HS-27A (cell line): ENCODE measurements at places on chromosomes 13 and 19.

DNA sequence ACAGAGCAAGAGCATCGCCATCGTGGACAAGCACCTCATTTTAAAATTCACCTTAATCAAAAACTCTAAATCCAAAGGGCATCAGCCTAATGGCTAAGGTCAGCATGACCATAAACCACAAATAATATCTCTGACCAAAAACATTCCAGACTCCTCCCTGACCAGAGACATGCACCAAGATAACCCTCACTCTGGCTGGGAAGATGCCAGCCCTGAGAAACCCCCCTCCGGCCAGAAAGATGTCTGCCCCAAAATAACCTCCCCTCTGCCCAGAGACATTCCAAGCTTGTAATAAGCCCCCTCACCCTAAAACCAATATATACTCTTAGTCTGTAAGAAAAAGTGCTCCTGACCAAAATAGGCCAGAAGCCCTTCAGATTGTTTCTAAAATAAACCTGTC lies 61.7 kb downstream of the ZNF44 start:
- DNase-seq = no peak

GRCh38 chr13:112802802-112803195 lies 113.0 kb downstream of the ATP11A start:
- no peak for DNase-seq

GRCh38 chr19:40262422-40262821 lies 22.7 kb downstream of the AKT2 start:
- no peak for DNase-seq

- no peak for DNase-seq
Observed at GRCh38 chr13:110328573-110328972, 21.5 kb downstream of the COL4A2 start.

DNA sequence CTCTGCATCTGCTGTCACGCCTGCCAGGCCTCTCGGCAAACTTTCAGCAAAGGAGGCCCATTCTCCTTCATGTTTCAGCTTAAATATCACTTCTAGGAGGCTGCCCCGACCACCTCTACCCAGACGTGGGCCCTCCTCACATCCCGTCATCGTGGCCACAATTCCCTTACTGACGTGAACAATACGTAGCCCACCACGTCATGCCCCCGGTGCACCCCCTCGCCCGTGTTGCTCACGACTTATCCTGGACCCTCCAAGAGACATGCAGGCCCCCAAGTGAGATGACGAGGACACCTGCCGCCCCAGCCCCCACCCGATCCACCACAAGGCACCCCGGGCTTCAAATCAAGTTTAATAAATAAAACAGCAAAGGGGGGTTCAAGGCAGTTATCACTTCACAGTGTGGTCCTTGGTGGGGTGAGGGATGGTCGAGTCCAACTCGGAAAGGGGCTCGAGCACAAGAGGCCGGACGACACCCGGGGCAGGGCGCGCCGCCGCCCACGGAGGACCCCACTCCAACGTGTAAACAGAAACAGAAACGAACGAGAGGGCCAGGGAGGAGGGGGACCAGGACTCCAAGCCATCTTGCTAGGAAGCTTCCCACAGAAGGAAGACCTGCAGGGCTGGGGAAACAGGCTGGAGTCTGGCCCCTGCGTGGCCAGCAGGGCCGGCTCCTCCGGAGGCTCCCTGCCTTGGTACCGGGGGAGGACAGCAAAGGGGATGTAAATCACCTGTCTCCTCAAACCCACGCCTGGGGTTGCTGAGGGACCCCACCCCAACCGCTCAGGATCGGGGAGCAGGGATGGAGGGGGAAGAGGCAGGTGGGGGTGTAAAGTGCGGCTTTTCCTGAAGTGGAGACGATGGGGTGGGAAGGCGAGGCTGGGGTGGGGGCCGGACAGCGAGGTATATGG lies 14.3 kb upstream of the PLPP2 start:
- DNase-seq = no peak

DNA sequence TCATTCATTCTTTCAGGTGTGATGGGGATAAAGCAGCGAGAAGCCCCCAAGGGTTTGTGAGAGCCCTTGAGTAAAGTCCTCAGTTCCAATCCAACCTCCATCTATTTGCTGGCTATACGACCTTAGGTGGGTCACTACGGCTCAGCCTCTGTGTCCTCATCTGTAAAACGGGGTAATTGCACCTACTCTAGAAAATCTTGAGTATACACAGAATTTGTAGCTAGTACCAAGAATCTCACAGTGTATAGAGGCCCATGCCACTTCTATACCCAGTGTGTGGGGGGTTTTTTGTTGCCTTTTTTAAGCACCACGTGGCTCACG lies 406 bp upstream of the DNMT1 start:
- DNase-seq = no peak

DNA sequence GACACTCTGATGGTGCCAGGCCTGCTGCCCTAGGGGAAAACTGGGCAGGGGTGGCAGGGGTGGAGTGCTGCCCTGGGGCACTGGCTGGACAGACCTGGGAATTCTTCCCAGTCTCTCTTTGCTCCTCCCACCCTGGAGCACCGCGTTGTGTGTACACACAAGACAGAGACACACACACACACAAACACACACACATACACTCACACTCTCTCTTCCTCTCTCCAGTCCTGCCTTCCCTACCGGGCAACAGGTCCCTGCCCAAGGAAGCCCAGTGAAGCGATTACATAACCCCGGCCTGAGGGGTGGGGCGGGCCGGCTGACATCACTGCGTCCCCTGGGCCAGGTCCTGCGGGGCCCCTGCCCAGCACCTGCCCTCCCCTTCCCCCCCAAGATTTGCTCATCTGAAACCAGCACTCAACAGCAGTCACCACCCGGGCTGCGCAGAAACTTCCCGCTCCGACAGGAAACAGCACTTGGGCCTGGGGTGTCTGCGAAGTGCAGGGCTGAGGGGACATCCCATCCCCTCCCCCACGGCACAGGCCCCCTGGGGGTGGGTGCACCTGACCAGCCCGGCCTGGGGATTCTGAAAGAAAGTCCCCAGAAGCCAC lies 1.2 kb downstream of the MKNK2 start:
- DNase-seq = no peak

- DNase-seq = no peak
Observed at GRCh38 chr13:91014696-91015095, 332.8 kb upstream of the MIR17HG start.

DNA sequence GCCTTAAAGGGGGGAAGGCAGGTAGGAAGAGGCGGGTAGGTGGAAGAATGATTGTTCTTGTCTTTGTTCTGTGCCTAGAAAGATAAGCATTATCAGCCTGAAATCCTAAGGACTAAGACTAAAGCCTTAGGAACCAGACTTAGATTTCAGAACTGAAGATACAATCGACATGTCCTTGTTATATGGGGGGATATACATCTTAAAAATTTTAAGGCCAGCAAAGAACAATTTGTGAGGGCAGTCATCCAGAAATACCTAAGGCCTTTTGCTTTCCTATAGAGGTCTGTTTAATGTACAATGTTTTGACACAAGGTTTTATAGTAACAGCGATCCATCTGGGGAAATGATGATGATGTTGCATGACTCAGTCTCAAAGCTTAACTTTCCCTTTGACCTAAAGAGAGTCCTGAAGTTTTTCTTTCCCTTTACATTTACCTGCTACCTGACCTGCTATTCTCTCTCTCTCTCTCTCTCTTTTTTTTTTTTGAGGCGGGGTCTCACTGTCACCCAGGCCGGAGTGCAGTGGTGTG lies 20.2 kb upstream of the CEACAM6 start:
- DNase-seq = no peak

GRCh38 chr19:7911508-7912143 lies 3.0 kb upstream of the TGFBR3L start:
- DNase-seq = no peak

- DNase-seq = no peak
Observed at GRCh38 chr19:6616011-6616410, 25.1 kb upstream of the CD70 start.

DNA sequence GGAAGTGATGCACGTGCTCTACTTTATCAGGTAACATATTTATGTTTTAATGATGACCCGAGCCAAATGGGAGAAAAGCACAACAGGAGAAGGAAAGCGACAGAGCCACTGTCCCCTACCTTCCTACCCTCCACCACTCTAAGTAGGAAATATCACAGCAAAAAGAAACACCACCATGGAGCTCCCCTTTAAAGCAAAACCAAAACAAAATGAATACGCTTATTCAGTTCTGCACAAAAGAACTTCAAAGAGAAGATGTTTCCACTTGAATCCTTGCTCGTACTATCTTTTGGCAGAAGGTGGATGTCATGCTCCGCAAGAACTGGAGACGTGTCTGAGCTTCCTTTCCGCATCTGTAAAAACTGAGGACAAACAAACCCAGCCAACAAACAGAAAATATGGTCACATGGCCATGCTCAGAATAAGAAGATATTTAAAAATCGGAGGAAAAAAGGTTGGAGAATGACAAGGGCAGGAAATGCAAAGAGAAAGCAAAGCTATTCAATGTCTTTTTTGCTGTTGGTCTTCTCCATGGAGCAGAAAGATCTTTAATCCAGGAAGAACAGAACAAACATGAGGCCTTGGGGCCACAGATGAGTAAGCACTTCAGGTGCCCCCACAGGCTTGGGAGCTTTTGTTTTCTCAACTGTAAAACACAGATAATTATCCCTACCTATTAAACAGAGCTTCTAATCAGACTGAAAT lies 19.5 kb downstream of the N4BP2L1 start:
- no peak for DNase-seq

- DNase-seq = no peak
Observed at GRCh38 chr13:52374873-52375411, 31.0 kb downstream of the THSD1 start.

- DNase-seq = no peak
Observed at GRCh38 chr13:105541565-105541964, 993.9 kb downstream of the EFNB2 start.

GRCh38 chr13:30610311-30610710 lies 7.4 kb upstream of the USPL1 start:
- DNase-seq = no peak

GRCh38 chr19:32403291-32403995 lies 2.1 kb upstream of the DPY19L3 start:
- DNase-seq = no peak

DNA sequence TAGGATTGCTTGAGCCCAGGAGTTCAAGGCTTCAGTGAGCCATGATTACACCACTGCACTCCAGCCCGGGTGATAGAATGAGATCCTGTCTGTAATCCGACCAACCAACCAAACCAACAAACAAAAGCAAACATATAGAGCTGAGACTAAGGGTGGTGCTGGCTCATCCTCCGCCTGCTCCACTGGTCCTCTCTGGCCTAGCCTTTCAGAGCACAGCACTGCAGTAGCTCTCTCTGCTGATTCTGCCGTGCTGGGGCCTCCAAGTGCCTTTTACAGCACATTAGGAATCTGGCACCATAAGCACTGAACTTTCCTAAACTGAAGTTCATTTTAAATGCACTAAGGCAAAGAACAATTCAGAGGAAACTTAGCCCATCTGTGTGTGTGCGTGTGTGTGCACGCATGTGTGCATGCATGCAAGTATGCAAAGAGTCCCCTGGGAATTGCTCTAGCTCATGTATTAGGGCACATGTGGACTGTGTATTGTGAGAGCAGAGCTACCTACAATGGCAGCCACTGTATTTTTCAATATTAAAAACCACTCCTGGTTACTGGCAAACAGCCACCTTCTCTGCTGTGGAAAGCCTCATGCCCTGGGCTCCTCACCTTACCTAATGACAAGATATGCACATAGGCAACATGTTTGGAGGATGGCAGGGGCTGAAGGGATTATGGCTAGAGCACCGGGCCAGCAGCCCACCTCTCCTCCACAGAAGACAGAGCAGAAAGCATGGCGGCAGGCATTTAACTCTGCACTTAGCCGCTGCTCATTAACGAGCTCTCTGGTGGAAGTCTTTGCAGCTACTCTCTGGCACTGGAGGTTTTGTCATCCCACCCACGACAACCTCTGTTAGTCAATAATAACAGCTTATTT lies 223.1 kb upstream of the TSHZ3 start:
- DNase-seq = no peak

DNA sequence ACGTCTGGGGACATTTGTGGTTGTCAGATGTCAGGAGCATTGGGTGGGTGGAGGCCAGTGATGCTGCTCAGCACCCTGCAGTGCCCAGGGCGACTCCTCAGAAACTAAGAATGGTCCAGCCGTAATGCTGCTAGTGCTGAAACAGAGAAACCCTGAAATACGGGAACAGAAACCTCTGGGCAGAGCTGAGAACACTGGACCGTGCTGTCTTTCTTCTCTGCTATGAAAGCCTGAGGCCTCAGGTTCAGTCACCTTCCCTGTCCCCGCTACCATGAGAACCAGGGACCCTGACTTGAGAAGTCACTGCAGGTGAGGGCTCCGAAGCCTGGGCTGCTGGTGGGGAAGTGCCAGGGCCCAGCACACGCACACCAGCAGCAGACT lies 13.4 kb downstream of the CAPS start:
- DNase-seq = no peak

- no peak for DNase-seq
Observed at GRCh38 chr19:19120308-19121231, 17.7 kb downstream of the TMEM161A start.

GRCh38 chr19:11204943-11205349 lies 7.6 kb upstream of the KANK2 start:
- peak; percentile 20 for DNase-seq

DNA sequence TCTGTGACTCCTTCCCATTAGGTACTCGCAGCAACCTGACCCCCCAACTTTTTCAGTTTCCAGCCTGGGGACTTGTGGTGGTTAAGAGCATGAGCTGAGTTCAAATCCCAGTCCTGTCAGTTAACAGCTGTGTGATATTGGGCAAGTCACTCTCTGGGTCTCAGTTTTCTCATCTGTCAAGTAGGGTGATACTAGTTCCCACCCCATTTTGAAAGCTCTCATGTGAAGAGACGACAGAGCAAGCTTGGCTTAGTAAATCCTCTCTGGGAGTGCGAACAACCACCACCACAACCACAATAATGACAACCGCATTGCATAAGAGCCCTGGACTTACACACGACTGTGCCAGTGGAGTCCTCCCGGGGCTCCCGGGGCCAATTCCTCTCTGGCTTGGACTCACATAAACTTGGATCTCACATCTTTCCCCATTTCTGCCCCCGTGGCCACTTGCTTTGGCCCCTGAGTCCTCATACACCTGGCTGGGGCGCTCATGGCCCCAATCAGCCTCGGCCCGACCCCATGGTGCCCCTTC lies 454 bp downstream of the BLVRB start:
- DNase-seq = no peak

GRCh38 chr13:99867535-99868257 lies 103.9 kb downstream of the ZIC5 start:
- no peak for DNase-seq

GRCh38 chr13:19984430-19985218 lies 26.1 kb downstream of the ZMYM2 start:
- no peak for DNase-seq

- no peak for DNase-seq
Observed at GRCh38 chr19:47107953-47108746, 5.4 kb downstream of the ZC3H4 start.
